ENCODE measurements at places on chromosomes 12 and 14. TPM values are rescaled to one million over a fixed set of nuclear protein-coding genes. Genes with fewer than 3 reads are reported as not detected.

Gene NINJ2
- total RNA-seq = 5.2 TPM

Gene CLEC4D
- not detected for total RNA-seq

Gene EMP1
- 97.5 TPM for total RNA-seq

Gene ACRBP
- total RNA-seq = 9.0 TPM

Gene FGF6
- total RNA-seq = not detected

Data from Peyer's patch (tissue), 4 donors.